Stimulated activated CD8-positive, alpha-beta memory T cell treated with anti-CD3 and anti-CD28 coated beads, Interleukin-12 subunit alpha, Interleukin-12 subunit beta, amount 100 ng/mL, for 4 hours (primary cell): ENCODE measurements at places on chromosomes 3 and 15.

DNA sequence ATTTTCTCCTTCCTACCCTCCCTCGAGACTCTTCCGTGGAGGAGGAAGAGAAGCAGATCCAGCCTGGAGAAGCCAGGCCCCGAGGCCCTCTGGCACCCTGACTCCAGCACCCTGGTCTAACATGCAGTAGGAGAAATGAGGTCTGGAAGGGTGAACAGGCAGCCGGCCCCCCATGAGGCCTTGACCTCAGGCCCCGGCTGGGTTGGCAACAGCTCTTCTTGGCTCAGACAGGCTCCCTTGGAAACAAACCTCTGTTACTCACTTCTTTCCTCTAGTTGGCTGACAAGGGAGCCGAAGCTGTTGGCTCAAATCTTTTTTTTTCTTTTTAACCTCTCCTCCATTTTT lies 73.4 kb downstream of the CPN2 start:
- DNase-seq, result no peak

- DNase-seq, result no peak
These were observed 37.4 kb downstream of the SLC6A1 start for GRCh38 chr3:11029948-11030347.

- no peak for DNase-seq
These were observed 41.4 kb downstream of the IRAK2 start for GRCh38 chr3:10206166-10206511.

DNA sequence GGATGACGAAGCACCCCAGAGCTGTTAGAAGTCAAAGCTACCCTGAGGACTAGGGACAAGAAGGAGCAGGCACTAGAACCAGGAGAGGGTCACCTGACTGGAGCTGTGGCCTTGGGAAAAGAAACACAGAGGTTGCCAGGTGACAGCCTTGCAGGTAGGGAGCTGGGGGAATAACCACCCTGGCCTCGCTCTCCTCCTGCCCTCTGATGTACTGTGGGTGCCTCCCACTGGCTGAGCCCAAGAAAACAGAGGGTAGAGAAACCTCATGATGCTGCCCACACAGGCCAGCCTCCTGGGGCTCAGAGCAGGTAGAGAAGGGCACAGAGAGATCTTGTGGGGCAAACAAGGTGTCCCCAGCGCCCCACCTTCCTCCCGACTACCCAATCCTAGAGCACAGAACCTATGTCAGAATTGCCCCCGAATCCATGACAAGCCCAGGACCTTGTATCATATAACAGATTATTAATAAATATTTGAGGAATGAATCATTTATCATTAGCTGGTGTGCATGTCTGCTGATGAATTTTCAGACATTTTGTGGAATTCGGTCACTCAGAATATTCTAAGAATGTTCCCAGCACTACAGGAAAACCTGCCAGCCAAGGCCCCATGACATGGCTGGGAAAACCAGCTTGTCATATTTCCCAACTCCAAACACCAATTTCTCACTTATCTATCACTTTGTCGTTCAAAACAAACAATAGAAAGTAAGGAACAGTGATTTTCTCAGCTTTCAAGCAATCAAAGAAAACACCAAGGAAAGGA lies 59.8 kb upstream of the MEX3B start:
- DNase-seq, result no peak

DNA sequence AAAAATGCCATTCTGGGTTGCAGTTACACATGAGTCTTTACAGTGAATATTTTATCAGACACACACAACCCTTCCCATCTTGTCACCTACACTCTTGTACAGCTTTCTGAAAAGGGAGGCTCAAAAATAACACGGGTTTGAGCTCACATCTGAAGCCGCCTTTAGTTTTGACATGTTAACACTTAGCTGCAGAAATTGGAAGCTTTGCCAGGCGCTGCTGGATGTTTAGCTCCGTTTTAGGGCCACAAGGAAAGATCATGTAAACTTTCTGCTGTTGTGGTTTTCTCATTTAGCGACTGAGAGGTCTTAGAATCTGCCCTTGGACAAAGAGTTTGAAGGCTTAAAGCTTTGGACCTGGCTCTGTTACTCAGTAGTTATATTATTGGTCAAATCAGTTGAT lies 120.1 kb downstream of the OXNAD1 start:
- DNase-seq, result no peak
